ENCODE measurements at places on chromosomes 12 and 14.

DNA sequence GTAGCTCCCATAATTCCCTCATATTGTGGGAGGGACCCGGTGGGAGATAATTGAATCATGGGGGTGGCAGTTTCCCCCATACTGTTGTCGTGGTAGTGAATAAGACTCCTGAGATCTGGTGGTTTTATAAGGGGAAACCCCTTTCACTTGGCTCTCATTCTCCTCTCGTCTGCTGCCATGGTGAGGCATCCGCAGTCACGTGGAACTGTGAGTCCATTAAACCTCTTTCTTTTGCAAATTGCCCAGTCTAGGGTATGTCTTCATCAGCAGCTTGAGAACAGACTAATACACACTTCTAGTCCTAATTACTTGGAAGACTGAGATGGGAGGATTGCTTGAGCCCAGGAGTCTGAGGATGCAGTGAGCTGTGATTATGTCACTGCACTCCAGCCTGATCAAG is 64.4 kb downstream of the TMX1 start:
- DNase-seq: no peak

DNA sequence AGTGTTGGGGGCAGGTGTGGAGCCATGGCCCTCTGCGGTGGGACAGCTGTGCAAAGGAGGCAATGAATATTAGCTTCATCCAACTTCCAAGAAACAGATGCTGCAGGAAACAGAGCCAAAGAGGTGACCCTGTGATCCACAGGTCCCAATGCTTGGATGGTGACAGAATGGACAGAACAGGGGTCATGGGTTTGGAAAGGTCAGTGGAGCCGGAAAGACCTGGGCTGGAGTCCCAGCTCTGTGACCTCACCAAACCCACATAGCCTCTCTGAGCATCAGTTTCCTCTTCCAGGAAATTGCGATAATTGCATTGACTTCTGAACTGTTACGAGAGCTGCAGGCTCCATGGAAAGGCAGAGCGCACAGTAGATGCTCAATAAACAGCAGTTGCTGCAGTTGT is 110.2 kb upstream of the GSC start:
- DNase-seq: no peak

DNA sequence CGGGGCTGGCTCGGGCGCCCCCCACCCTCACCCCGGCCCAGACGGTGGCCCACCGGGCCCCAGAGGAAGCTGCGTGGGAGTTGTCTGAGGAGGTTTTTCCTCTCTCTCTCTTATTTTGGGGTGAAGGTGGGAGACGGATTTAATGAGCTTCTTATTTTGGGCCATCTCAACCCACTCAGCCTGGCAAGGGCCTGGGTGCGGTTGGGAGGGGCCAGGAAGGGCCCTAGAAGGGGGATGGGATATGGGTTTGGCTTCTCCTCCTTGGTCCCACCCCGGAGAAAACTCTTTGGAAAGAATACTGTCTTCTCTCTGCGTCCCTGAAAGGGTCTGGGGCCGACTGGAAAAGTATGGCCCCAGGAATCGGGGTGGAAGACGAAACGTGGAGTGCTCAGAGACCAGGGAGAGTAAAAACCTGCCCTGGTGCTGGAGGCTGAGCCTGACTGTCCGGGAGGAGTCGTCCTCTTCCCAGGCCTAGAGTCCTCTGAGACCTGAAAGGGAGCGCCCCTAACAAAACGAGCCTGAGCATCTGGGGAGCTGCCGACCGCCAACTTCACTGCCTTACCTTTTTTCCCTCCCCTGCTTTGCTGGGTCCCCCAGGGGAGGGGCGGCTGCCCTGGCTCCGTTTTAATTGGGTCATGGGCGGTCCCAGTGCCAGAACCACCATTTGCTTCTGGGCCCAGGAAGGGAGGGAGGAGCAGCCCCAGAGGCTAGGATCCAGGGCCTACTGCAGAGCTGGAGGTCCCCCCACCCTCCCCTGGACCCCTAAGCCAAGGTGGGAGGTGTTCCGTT is 1.6 kb downstream of the MMP14 start:
- DNase-seq: no peak

DNA sequence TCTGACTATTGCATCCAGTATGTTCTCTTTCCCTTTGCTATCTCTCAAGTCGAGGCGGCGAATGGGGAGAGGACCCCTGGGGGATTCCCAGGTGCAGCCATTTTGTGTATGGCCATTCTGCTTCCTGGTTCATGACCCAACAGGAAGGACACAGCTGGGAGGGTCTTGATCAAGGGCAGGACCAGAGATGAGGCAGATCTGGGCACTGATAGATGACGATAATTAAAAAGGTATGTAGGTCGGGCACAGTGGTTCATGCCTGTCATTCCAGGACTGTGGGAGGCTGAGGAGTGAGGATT is 73.9 kb downstream of the EID3 start:
- DNase-seq: no peak

GRCh38 chr12:129138776-129139175 is 285.5 kb downstream of the GLT1D1 start:
- no peak for DNase-seq

GRCh38 chr14:99674776-99675381 is 9.2 kb upstream of the CYP46A1 start:
- DNase-seq: no peak

- no peak for DNase-seq
Measured at GRCh38 chr12:94987076-94987669, 16.3 kb downstream of the NDUFA12 start.

DNA sequence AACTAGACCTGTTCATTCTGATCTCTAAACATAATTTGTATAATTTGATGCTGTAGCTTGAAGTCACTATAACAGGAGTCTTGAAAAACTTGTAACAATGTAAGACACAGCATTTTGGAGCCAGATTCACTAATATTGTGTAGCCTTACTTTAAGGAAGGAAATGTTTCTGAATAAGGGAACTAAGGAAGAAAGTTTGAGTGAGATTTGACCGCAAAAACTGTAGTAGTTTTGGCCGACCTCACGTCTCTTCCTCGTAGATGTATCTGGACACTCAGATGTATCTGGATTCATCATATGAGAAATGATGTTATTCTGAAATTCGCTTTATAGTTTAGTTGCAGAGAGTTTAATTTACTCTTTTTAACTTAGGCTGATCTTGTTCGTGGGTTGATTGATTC is 13.9 kb upstream of the DNAH10 start:
- no peak for DNase-seq

- DNase-seq: no peak
Measured at GRCh38 chr14:71620401-71620800, 311.8 kb upstream of the RGS6 start.

- peak; percentile 78 for DNase-seq
Measured at GRCh38 chr14:73771848-73772638, 57.9 kb upstream of the PNMA1 start.

- DNase-seq: no peak
Measured at GRCh38 chr12:31234955-31235867, 90.7 kb downstream of the SINHCAF start.

DNA sequence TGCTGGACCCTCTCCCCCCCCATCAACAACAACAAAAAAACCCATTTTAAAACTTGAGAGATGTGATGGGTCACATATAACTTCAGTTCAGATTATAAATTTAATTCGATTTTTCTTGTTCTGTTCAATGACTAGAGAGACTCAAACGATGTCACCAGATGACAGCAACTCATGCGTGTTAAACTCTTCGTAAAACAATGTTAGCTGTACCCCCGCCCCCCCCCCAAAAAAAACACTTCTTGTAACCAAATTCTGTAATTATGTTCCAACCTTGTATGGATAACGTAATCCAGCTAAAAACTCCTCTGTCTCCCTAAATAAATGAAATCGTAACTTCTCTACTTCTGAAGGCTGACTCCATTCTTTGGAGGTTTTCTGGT is 614 bp upstream of the NACA start:
- DNase-seq: no peak

- DNase-seq: no peak
Measured at GRCh38 chr12:79567175-79567563, 123.6 kb downstream of the PAWR start.

- no peak for DNase-seq
Measured at GRCh38 chr12:18700271-18700670, 37.5 kb downstream of the PLCZ1 start.

DNA sequence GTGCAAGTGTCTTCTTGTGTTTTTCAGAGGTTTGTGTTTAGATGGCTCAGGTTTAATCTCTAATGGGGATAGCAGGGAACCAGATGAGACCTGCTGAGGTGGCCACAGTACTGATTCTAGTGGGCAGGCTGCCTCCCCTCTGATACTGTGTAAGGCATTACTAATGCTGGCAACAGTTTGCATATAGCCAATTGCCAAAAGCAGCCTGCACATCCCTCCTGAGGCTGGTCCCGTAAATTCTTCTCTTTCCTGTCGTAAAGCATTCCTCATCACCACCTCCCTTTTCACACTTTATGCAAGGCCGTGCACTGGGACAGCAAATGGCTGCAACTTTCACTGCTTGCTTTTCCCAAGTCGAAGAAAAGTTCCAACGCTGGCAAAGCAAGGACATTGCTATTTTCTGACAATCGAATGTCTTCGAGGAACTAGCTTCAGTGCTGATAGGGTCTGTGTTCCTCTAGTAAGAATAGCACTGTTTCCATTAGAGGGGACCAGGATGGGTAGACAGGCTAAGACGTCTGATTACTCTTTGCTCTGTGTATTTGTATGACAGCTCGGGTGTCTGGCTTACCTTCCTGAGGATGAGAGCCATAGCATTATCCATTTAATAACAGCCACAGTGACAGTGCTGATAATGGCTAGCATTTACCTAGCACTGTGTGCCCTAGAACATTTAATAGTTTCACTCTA is 178.2 kb upstream of the HIF1A start:
- DNase-seq: no peak

DNA sequence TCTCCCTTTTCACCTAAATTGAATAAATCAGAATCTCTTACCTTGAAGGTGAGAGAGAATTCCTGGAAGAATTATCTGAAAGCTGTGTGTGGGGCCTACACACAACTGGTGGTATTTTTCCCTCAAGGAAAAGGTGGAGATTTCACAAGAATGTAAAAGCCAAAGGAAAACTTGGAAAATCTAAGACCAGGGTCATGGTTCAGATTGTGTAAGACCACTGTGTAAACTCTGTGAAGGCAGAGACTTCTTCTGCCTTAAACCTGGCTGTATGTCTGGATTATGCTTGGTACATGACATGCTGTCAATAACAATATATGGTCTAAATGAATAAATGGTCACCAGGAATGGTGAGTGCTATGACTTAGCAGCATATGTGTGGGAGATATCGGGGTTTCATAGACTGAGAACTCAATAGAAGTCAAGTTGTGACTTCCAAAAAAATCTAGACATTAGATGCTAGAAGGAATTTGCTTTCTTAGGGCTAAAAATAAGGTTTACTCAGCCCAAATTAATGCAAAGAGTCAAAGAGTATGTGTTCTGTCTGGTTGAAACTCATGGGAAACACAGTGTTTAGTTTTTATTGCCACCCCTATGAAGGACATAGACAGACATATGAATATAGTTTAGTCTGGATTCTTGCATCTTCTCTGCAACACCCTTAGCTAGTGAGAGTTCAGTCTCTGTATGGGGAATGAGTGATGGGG is 163.7 kb downstream of the SNAPC1 start:
- no peak for DNase-seq

GRCh38 chr12:47270782-47271664 is 191.3 kb upstream of the AMIGO2 start:
- peak; percentile 7 for DNase-seq

- no peak for DNase-seq
Measured at GRCh38 chr12:65113621-65114035, 7.5 kb downstream of the WIF1 start.

Data from CD4-positive, alpha-beta T cell treated with Interleukin-17A for 1 hour (primary cell).